ENCODE measurements at places on chromosomes 5 and 9. TPM values are rescaled to one million over a fixed set of nuclear protein-coding genes. Genes with fewer than 3 reads are reported as not detected.

CMYA5 gene
- 0.27 TPM for total RNA-seq

OLFM1 gene
- total RNA-seq = 0.19 TPM

GRCh38 chr9:123302348-123303214 is 34.2 kb upstream of the STRBP start:
- DNase-seq = peak; percentile 47

DNA sequence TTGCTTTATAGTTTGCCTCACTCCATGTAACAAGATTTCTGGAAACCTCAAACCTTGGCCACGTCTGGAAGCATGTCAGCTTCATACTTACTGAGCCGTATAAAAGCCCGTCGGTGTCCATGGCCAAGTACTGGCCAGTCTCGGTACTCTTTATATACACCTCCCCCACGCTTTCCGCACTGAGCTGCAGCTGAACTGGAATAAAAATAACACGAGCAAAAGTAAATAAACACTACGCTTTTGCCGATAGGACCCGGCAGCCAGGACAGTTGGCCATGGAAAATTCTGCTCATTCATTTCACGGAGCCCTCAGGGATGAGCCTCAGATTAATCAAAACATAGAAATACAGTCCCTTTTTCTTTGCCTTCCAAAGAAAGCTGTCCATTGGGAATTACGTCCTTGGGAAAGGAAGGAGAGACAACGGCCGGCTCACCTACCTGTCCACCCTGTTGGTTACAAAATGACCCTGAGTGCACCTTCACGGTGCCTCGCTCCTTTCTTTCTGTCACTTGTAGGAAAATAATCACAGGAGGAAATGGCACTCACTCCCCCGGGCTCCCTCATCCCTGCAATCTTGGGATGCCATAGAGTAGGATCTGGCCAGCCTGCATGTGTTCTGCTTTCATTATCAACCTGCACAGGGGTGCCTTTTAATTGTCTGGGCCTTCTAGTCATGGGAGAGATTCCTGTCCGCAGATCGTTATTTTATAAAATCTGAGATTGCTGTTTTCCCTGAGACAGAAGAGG is 85.1 kb downstream of the FGF1 start:
- no peak for DNase-seq
